ENCODE measurements at places on chromosomes 3 and 15.
A peak's percentile ranks its signal among the peaks of the same experiment; 100 is the strongest.

GRCh38 chr15:69085325-69086081 is 71.0 kb downstream of the NOX5 start:
- DNase-seq: no peak

GRCh38 chr3:32321095-32321790 is 70.4 kb upstream of the CMTM7 start:
- DNase-seq: no peak

- DNase-seq: no peak
Observed at GRCh38 chr3:40766396-40766795, 241.6 kb downstream of the ZNF621 start.

GRCh38 chr3:133137042-133137996 is 99.1 kb downstream of the TMEM108 start:
- no peak for DNase-seq

- DNase-seq: no peak
Observed at GRCh38 chr15:59812889-59813288, 123.8 kb upstream of the BNIP2 start.

DNA sequence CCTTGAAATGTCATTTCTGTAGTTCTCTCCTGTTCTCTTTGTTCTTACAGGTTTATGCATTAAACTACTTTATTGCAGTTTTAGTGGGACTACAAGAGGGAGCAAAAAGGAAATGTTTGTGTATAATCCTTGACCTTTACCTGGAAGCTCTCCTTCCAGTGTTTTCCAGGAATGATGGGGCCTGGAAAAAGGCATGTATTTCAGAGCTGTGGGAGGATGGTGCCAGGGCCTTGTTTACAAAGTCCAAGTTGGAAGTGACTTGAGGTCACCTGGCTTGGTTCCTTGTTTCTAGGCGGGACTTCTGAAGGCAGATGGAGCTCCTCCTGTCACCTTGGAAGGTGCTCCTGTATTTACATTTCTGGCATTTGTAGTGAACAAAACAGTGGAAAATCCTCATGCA is 15.1 kb downstream of the ACVR2B start:
- no peak for DNase-seq

GRCh38 chr15:39110336-39110735 is 470.5 kb upstream of the THBS1 start:
- DNase-seq: no peak

DNA sequence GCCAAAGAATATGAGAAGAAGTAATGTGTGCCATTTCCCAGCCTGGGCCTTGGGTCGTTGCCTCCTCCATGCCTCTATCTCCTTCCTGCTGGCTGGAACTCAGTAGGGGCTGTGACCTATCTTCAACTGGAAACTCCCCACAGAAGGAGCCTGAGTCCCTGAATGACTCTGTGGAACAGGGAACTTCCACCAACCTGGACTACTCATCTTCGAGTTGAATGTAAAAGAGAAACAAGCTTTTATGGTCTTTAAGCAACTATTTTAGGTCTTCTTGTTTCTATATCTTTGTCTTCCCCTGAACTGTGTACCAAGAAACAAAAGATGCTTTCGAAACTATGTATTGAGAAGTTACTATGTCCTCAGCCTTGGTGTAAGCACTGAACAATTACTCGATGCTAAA is 355.3 kb upstream of the NR2F2 start:
- no peak for DNase-seq

DNA sequence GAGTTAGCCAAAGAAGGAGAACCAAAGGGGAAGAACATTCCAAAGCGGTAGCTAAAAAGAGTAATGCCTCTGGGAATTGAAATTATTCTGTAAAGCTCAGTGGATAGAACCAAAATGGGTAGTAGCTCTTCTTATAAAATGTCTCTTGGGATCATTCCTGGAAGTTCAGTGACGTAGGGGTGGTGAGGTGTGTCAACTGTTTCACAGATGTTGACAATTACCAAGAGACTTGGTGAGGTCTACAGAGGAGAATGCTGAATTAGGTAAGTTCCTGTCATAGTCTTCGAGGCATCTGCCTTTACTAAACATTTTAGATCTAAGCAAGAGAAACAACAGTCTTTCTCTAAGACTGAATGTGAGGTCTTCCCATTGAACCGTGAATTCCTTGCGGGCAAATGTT is 67.8 kb downstream of the TPRG1 start:
- DNase-seq: no peak

GRCh38 chr3:178117641-178118040 is 418.6 kb upstream of the KCNMB2 start:
- no peak for DNase-seq

DNA sequence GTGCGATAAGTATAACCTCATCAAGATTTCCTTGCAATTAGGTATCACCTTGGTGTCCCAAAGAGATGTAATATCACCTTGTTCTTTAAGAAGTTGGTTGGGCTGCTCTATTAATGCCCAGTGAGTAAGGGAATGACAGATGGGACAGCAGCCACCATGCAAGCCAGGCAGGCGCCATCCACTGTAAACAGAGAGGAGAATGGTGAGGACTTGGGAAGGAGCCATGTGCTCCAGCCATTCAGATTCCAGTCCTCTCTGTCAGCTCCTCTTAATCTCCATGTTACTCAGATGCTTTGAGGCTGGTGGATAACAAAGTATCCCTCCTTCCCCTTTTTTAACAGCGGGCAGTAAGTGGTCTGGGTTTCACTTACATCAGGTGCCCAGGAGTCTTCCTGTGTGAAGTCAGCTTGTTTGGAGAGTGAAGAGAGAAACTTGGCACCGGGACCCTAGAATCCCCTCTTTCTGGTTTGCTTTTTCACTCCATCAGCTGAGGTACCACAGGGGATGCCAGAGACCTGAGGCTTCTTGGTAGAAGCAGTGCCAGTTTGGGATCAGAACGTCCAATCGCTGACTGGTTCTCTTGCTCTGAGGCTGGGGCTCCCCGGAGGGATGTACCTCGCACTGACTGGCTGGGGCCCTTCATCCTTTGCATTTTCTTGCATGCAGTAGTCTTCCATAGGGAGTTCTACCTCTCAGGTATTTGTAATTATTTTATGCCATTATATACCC is 29.5 kb downstream of the SLCO3A1 start:
- DNase-seq: no peak

DNA sequence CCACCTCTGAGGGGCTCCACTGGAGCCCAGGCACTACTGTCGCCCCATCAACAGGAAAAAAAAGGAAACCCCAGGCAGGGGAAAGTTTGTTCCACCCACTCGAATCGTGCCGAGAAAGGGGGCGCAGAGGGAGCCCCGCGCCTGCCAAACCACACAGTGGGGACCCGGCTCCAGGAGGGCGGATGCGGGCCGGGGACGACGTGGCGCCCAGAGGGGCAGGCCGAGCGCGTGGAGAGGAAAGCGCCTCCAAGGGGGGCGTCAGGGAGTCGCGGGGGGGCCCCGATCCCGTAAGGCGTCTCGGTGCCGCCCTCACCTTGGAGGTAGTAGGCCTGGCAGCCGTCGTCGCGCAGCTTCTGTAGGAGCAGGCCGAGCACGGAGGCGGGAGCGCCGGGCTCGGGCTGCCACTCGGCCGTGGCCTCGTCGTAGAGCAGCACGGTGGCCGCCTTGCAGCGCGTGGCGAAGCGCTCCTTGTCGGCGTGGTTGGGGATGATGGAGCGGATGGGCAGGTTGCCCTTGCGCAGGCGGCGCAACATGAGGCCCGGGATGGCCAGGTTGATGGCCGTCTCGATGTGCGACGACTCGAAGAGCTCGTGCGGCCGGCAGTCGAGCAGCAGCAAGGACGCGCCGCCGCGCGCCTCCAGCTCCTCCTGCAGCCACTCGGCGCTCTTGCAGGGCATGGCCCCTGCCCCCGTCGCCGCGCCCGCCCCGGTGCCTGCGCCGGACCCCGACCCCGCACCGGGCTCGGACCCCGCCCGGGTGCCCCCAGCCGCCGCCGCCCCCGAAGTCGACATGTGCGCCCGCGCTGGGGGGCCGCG is 627 bp downstream of the DUSP7 start:
- DNase-seq: peak; percentile 26

DNA sequence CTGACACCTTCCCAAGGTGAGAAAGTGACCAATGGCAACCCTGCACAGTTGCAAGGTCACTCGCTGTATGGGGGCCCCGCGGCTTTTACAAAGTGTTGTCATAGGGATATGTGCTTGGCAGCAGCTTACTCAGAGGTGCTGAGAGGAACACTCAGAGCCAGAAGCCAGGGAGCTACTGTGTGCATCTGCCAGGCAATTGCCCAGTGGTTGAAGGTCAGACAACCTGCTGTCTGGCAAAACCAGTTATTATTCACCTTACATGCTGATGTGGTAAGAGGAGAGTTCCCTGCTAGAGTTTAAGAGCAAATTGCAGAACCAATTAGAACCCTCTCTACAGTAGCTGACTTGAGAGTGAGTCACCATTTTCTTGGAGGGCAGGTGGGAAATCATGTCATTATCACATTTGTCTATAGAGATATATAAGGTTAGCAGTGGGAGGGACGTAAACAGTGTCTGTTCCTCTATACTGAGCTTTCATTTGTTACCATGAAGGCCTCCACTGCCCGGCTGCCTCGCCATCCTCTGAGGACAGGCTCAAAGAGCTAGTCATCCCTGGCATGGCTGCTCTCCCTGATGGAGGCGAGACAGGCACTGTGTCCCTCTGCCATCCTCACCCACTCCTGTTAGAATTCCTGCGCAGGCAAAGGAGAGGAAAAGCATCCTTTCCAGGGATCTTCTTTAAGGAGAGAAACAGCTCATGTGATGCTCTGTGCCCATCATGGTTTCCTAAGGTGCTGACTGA is 274.4 kb downstream of the PLCL2 start:
- no peak for DNase-seq

GRCh38 chr3:155972885-155973584 is 102.6 kb downstream of the GMPS start:
- no peak for DNase-seq

DNA sequence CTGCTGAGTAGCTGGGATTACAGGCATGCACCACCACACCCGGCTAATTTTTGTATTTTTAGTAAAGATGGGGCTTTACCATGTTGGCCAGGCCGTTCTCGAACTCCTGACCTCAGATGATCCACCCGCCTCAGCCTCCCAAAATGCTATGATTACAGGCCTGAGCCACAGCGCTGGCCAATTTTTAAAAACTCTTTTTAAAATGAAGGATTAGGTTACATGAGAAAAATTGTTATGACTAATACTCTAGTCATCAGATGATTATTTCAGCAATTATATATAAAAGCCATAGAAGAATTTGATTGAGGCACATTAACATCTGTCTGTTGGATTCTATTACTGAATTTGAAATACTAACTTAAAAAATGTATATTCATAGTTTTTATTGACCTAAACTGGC is 134.1 kb upstream of the MNS1 start:
- no peak for DNase-seq

DNA sequence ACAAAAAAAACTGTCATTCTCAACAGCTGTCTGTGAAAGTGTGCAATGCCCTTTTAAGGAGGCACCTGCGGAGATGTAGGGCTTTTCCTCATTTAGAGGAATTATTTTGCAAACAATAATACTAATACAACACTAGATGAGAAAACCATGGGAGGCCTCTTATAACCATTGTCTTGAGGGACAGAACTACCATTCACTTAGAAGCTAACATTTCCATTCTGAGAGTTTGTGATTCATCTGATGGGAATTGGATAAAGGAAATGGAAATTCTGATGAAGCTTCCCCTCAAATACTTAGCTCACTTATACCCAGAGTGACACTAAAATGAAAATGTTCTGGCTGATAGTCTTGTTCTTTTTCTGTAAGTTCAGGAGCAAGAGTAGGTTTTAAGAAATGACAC is 147.7 kb downstream of the CADPS start:
- DNase-seq: no peak

- DNase-seq: no peak
Observed at GRCh38 chr15:45134682-45135604, 5.1 kb downstream of the DUOX1 start.

- DNase-seq: no peak
Observed at GRCh38 chr3:126356373-126357264, 589 bp downstream of the KLF15 start.

GRCh38 chr15:57866149-57866736 is 159.7 kb downstream of the POLR2M start:
- DNase-seq: peak; percentile 11

- DNase-seq: peak; percentile 25
Observed at GRCh38 chr3:93973131-93974126, at the start of gene PROS1. Gene PROS1 (minus strand): TSS chr3:93973896. CDS start chr3:93973749, 147 bp downstream.

GRCh38 chr3:53671961-53672299 is 174.3 kb downstream of the CHDH start:
- DNase-seq: no peak

- no peak for DNase-seq
Observed at GRCh38 chr3:49469037-49469935, 781 bp upstream of the DAG1 start.

DNA sequence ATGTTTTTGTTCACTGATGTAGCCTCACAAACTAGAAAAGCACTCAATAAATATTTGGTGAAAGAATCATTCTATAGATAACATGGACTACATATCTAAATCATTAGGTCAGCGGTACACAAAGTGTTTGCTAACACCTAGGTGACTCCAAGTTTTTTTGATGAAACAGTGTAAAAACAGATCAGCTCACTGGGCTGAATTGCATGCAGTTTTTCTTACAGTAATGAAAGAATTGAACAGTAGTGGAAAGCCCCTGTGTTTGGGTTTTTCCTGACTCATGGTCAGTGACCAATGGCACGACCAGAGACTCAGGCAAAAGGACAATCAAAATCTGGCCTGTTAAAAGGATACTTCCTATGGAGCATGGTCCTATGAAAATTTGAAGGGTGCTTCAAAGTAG is 384.3 kb upstream of the EPHA6 start:
- no peak for DNase-seq

GRCh38 chr3:124107104-124107890 is 115.4 kb upstream of the ROPN1 start:
- no peak for DNase-seq

GRCh38 chr3:115961380-115961779 is 338.1 kb downstream of the GAP43 start:
- DNase-seq: no peak

DNA sequence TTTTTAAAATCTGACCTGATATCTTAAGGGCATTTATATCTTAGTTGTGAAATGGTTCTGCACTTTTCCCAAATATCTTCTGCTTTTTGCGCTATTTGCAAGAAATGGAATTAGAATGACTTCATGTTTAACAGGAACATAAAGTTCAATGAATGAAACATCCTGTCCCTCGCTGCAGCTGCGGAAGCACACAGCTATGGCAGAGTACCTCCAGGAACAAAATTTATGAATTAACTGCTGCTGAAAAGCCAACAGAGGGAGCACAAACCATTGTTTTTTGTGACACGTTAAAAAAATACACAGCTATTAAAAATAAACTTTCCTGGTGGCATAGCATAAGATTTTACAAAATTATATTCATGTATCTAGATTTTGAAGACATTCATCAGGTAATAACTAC is 404.4 kb upstream of the MDFIC2 start:
- no peak for DNase-seq

DNA sequence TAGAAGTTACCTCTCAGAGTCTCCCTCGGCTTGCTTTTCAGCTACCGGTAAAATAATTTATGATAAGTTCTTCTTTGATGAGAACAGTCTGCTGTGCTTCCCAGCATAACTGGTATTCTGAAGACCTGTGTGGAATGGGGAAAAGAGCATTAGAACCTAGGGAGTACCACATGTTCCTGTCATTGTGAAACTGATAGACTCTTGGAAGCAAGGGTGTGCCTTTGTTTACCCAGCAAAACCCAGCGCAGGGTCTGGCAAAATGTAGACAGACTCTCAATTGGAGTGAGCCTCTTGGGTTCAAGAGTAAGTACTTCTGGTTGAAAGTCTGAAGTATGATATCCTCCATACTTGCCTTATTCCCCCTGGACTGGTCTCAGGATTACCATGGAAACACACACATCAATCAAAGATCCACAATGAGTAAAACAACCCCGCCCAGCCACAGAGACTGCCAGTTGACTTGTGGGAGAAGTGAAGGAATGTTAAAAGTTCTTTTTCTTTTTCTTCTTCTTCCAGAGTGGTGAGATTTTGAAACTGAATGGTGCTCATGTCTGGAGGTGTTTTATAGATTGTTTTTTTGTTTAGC is 652.4 kb upstream of the NAALADL2 start:
- DNase-seq: no peak

Measured in stimulated activated CD8-positive, alpha-beta memory T cell treated with anti-CD3 and anti-CD28 coated beads, Interleukin-15, amount 100 ng/mL, for 48 hours (primary cell).